Testis (tissue), 5 donors: ENCODE measurements at places on chromosomes 3 and 15. TPM values are rescaled to one million over a fixed set of nuclear protein-coding genes. Genes with fewer than 3 reads are reported as not detected.
A peak's percentile ranks its signal among the peaks of the same experiment; 100 is the strongest.

- H3K27me3 ChIP-seq, result no peaks in the 10 kb centered on the region
- H3K27ac ChIP-seq, result no peak overlapping the region
- no peak for DNase-seq
- H3K4me1 ChIP-seq, result no peaks in the 10 kb centered on the region
Measured at GRCh38 chr3:71707595-71707994, 17.6 kb downstream of the EIF4E3 start.

DNA sequence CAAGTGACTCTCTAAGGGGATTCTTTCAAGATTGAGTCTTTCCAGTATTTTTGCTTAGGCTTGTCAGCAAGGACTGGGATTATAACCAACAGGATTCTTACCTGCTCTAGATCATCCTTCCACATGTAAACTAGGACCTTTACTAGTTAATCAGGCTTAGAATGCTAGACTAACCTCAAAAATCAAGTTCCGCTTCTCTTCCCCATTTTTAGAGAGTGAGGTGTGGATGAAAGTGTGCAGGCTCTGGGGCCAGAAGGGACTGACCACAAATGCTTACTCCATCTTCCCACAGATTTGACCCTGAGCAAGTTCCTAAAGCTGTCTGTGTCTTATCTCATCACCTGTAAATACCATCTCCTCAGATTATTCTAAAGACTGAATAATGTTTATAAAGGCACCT lies 89.5 kb upstream of the IL12A start:
- no peaks in the 10 kb centered on the region for H3K27me3 ChIP-seq
- H3K27ac ChIP-seq, result no peak overlapping the region
- H3K4me3 ChIP-seq, result no peak overlapping the region
- H3K36me3 ChIP-seq, result no peaks in the 10 kb centered on the region
- H3K4me1 ChIP-seq, result peaks cover 6% of the 10 kb centered on the region
- DNase-seq, result no peak

- H3K36me3 ChIP-seq, result no peaks in the 10 kb centered on the region
- no peaks in the 10 kb centered on the region for H3K27me3 ChIP-seq
- no peak overlapping the region for H3K4me3 ChIP-seq
- no peaks in the 10 kb centered on the region for H3K4me1 ChIP-seq
- no peak overlapping the region for H3K27ac ChIP-seq
Measured at GRCh38 chr15:61524545-61524944, 295.4 kb upstream of the RORA start.

DNA sequence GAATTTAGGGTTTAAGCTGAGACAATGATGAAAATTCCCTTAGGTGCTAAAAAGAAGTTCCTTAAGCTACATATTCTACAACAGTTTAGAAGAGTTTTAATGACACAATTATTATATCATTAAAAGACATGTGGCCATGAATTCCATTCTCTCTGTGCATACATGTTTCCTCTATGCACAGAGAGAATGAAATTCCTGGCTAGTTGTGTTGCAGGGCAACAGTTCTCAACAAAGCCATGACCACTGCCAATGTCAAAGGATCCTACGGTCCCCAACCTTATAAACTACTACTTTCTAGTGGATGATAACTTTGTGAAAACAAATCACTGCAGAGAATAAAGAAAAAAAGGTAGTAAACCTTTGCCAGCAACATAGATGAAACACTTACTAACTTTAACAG lies 122.7 kb downstream of the OTOL1 start:
- H3K27ac ChIP-seq, result no peak overlapping the region
- H3K36me3 ChIP-seq, result no peaks in the 10 kb centered on the region
- H3K27me3 ChIP-seq, result no peaks in the 10 kb centered on the region
- no peaks in the 10 kb centered on the region for H3K4me1 ChIP-seq
- DNase-seq, result no peak

- H3K27ac ChIP-seq, result no peak overlapping the region
- no peaks in the 10 kb centered on the region for H3K36me3 ChIP-seq
Measured at GRCh38 chr3:56339244-56339643, 129.0 kb downstream of the ERC2 start.

GRCh38 chr3:132232231-132232792 lies 84.9 kb upstream of the ACP3 start:
- no peaks in the 10 kb centered on the region for H3K36me3 ChIP-seq
- H3K4me3 ChIP-seq, result no peak overlapping the region
- H3K27me3 ChIP-seq, result no peaks in the 10 kb centered on the region
- peaks cover 18% of the 10 kb centered on the region for H3K4me1 ChIP-seq
- peak overlapping the region; percentile 71 for H3K27ac ChIP-seq
- DNase-seq, result no peak

DNA sequence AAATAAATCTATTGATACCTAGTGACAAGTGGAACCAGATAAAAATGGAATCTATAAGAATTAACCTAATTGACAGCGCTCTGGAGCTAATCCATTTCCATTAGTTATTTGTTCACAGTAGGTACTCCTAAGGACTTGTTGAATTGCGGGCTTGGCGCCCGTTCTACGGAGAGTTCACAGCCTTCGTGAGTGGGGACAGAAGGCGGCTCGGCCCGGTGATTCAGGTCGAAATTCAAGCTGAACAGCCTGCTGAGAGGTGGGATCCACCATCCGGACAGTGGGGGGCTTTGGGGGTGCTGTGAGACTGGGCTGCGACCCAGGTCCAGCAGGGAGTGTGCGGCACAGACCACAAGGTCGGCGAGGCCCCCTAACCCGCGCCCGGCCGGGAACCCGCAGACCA lies 779 bp upstream of the CTNNB1 start:
- H3K4me1 ChIP-seq, result peaks cover 16% of the 10 kb centered on the region
- peak; percentile 61 for DNase-seq
- no peaks in the 10 kb centered on the region for H3K27me3 ChIP-seq
- peak overlapping the region; percentile 99 for H3K27ac ChIP-seq

- no peaks in the 10 kb centered on the region for H3K27me3 ChIP-seq
- H3K4me3 ChIP-seq, result no peak overlapping the region
- no peak for DNase-seq
- no peaks in the 10 kb centered on the region for H3K36me3 ChIP-seq
- H3K27ac ChIP-seq, result no peak overlapping the region
Measured at GRCh38 chr3:27221264-27221932, 147.8 kb downstream of the NEK10 start.

DNA sequence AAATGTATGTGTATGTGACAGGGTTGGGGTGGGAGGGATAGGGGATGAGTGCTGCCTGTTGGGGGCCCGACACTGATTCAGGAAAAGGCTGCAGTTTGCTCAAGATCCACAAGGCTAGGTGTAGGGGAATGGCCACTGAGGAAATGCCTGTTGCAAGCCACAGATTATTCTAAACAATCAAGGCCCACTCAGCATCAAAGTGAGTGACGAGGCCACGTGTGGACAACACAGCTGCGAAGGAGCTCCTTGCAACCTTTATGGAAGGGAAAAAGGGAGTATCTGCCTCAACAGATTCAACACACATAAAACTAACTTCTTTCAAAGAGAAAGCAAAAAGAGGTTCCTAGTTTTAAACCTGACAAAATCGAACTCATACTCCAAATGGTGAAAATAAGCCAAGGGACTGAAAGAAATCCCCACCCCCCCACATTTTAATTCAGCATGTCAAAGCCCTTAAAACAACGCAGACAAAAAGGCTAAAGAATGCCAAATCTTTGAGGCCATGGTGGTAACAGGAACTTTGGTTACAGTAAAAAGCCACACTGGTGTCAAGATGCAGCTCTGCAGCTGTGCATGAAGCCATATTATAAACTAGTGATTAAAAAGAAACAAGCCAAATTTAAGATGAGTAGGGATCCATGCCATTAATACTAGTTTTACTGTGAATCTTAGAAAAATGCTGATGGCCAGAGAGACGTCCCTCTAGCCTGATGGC lies 3.6 kb downstream of the POLG start:
- no peak overlapping the region for H3K4me3 ChIP-seq
- peaks cover 30% of the 10 kb centered on the region for H3K4me1 ChIP-seq
- H3K36me3 ChIP-seq, result no peaks in the 10 kb centered on the region
- H3K27me3 ChIP-seq, result no peaks in the 10 kb centered on the region
- no peak overlapping the region for H3K27ac ChIP-seq
- DNase-seq, result no peak

GRCh38 chr15:91919014-91919534 lies 65.6 kb downstream of the SLCO3A1 start:
- no peak overlapping the region for H3K27ac ChIP-seq
- DNase-seq, result no peak
- H3K36me3 ChIP-seq, result no peaks in the 10 kb centered on the region
- no peaks in the 10 kb centered on the region for H3K27me3 ChIP-seq
- peaks cover 10% of the 10 kb centered on the region for H3K4me1 ChIP-seq

RAB27A gene
- 19.2 TPM for polyA plus RNA-seq

PSTPIP1 gene
- polyA plus RNA-seq, result 7.9 TPM

DNA sequence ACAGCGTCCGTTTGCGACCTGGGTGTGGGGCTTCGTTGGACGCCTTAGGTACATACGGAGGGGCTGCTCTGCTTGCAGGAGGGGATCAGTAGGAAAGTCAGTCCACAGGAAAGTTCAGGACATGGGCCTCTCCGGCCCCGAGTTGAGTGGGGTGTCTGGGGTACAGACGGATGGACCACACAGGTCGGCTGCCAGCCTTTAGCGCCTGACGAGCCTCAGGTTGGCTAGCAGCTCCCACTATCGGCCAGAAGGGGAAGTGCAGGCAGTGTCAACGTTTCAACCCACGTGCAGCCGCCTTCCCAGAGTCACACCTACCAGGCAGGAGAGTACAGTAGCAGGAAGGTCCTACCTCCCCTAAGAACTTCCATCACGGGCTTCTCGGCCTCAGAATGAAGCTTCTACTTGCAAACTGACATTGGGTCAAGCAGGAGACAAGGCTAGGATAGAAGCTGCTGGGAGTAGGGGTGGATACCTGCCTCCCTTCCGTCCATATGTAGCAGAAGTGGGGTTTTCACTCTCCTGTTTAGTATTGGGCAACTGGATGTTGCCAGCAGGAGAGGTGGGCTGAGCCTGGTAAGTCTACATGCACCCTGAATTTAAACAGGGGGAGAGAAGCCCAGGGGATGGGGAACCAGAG lies 1.8 kb upstream of the SCN5A start:
- peak; percentile 81 for DNase-seq
- H3K4me3 ChIP-seq, result no peak overlapping the region
- peaks cover 3% of the 10 kb centered on the region for H3K4me1 ChIP-seq
- no peak overlapping the region for H3K27ac ChIP-seq
- H3K36me3 ChIP-seq, result no peaks in the 10 kb centered on the region

C3orf70 gene
- polyA plus RNA-seq, result 11.9 TPM

GABRG3 gene
- polyA plus RNA-seq, result 13.4 TPM

DNA sequence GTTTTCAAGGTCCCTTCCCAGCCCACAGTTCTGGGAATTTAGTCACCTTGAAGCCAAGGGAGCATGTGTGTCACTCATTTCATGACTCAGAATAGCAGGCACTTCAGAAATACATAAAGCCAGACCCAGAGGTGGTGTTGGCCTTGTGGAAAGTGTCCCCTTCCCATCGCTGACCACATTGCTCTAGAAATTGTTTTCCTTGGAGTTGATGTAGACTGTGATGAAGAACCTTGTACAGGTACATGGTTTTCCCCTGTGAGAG lies 158.8 kb downstream of the SLCO3A1 start:
- no peaks in the 10 kb centered on the region for H3K27me3 ChIP-seq
- peak overlapping the region; percentile 36 for H3K27ac ChIP-seq
- no peak for DNase-seq
- no peaks in the 10 kb centered on the region for H3K36me3 ChIP-seq

- H3K36me3 ChIP-seq, result no peaks in the 10 kb centered on the region
- no peak overlapping the region for H3K27ac ChIP-seq
- H3K27me3 ChIP-seq, result no peaks in the 10 kb centered on the region
- no peak for DNase-seq
- no peaks in the 10 kb centered on the region for H3K4me1 ChIP-seq
Measured at GRCh38 chr3:7779331-7779730, 722.3 kb upstream of the LMCD1 start.

DNA sequence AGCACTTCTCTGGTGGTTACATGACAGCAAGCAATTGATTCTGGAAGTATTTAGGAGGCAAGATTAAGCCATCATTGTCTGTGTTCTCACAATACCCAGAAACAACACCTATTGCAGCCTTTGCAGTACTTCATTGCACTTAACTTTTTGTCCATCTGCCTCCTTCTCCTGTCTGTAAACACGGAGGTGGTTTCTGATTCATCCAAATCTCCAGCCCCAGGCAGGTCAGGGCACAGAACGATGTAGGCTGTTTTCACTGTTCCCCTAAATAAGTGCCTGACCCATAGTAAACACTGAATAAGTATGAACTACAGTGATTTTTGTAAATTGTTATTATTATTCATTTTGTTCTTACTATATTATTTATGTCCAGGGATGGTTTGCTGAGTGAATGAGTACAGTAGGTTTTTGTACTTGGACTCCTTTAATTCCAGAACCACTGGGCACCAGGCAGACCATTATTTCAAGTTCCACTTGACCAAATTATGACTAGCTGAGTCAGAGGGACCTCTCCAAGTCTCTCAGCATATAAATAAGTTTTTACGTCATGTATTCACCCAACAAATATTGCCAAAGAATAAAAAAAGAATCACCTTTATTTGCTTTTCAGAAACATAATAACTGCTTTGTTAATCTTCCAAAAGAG lies 283.3 kb upstream of the TRIM42 start:
- no peaks in the 10 kb centered on the region for H3K36me3 ChIP-seq
- H3K27ac ChIP-seq, result no peak overlapping the region
- no peak for DNase-seq
- H3K4me1 ChIP-seq, result peaks cover 9% of the 10 kb centered on the region
- H3K27me3 ChIP-seq, result no peaks in the 10 kb centered on the region

DBR1 gene
- polyA plus RNA-seq, result 6.5 TPM

ITGA11 gene
- 6.6 TPM for polyA plus RNA-seq

DNA sequence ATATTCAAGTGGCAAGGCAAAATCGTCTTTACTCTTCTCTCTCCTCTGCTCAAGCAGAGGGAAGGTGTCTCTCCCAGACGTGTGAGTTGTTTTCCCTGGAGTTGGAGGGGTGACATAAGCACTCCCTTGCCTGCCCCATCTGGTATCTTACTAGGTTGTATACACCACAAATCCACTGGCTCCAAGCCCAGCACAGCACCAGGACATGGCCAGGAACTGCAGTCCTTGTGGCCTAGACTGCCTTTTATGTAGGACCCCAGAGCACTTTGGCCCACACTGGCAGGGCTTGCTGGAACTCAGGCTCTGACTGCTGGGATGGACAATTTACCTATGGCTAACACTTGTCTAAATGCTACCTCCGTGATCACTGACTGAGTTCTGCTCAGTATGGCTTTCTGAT lies 34.0 kb downstream of the DZIP3 start:
- H3K36me3 ChIP-seq, result no peaks in the 10 kb centered on the region
- H3K4me3 ChIP-seq, result no peak overlapping the region
- DNase-seq, result no peak
- no peak overlapping the region for H3K27ac ChIP-seq
- H3K27me3 ChIP-seq, result no peaks in the 10 kb centered on the region

FETUB gene
- polyA plus RNA-seq, result 2.4 TPM

- H3K4me1 ChIP-seq, result peaks cover 26% of the 10 kb centered on the region
- H3K36me3 ChIP-seq, result no peaks in the 10 kb centered on the region
- no peak overlapping the region for H3K4me3 ChIP-seq
- no peak for DNase-seq
- H3K27me3 ChIP-seq, result no peaks in the 10 kb centered on the region
Measured at GRCh38 chr15:66628976-66629723, 63.4 kb upstream of the LCTL start.

USP19 gene
- 77.2 TPM for polyA plus RNA-seq
